T-helper 1 cell (primary cell): ENCODE measurements at places on chromosomes 3 and 15.

- no peak for DNase-seq
Measured at GRCh38 chr3:127106053-127106452, 86.9 kb upstream of the PRR23E start.

DNA sequence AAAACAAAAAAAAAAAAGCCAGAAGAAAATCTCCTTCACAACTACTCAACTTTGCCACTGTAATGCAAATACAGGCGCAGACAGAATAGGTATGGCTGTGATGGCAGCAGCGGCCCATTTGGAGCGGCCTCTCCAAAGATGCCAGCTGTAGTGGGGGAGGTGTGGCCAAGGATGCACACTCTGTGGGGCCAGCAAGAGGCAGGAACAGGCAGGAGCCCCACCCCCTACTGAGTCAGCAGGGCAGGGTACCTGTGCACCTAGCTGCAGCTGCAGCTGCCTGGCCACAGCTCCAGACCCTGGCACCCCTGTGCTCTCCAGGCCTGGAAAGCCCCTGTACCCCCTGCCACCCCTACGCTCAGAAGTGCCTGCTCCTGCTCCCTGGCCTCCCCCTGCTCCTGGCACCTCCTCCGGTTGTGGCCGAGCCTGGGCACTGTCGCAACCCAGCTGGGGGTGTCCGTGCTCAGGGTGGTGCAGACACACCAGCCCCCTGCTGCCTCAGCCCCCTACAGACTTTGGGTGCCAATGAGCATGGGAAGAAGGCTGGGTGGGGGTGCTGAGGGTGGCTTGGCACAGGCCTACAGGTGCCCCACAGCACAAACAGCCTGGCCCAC, 312.7 kb downstream of the ULK4 start:
- DNase-seq: no peak

DNA sequence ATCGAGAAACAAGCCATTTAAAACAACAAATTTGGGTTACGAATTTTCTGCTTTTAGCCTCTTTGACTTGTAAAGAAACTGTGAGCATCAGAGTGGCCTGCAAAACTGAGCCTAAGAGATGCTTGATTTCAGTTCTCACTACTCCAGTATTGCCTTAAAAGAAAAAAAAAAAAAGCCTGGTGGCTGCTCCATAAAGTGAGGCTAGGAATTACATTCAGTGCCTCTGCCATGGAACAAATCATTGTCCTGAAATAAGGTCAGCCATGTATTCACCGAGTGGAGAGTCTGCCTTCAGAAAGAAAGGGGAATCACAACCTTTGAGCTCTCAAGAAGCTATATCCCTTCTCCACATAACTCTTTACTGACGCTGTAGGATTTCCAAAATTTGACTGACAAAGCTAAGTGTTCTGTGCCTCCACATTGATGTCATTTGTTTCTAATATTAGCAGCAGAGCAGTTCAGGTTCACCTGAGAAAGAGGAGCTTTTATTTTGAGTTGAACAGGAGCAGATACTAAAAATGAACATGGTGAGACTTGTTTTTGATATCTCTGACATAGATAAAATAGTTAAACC, 137.3 kb downstream of the SSR3 start:
- DNase-seq: no peak

GRCh38 chr15:81296673-81297072, 27.3 kb downstream of the STARD5 start:
- DNase-seq: peak; percentile 64

GRCh38 chr3:55097441-55097840, 169.6 kb upstream of the LRTM1 start:
- DNase-seq: no peak

GRCh38 chr3:179546814-179547241, 15.9 kb upstream of the ACTL6A start:
- no peak for DNase-seq

- no peak for DNase-seq
Measured at GRCh38 chr3:47427866-47428265, 47.0 kb downstream of the PTPN23 start.

- peak; percentile 5 for DNase-seq
Measured at GRCh38 chr15:86611417-86612040, 531.9 kb downstream of the AGBL1 start.

- no peak for DNase-seq
Measured at GRCh38 chr3:188486952-188487351, 333.0 kb downstream of the LPP start.

DNA sequence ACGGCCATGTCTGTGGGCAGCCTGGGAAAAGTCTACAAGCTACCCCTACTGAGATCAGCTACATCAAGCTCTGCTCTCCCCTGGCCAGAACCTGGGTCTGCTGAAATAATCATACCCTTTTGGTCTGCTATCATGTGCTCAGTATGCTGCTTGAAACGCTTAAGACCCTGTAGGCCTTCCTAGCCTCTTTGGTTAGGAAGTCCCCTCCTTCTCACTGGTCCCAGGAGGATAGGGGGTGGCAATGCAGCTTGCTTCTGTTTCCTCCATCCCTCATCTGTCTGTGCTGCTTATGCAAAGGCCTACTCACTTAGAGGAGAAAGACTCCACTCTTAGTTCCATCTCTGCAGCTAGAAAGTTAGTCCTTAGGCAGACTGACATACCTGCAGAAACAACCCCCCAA, 118.2 kb upstream of the RASGRP1 start:
- no peak for DNase-seq

GRCh38 chr3:113834983-113835382, 3.6 kb upstream of the GRAMD1C start:
- no peak for DNase-seq

- no peak for DNase-seq
Measured at GRCh38 chr3:146131616-146132410, 29.2 kb downstream of the PLOD2 start.

DNA sequence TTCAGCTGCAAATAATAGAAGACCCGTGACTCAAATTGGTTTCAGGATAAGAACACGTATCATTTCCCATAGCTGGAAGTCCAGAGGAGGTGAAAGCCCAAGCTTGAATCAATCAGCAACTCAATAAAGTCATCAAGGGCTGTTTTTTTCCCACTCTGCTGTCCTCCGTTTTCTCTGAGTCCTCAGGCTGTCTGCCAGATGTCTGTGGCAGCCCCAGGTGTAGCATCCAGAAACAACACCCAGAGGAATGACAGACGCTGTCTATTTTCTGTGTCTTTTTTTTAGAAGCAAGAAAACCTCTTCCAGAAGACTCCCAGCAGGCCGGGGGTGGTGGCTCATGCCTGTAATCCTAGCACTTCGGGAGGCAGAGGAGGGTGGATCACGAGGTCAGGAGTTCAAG, 204.4 kb downstream of the FAM43A start:
- DNase-seq: no peak
